ENCODE measurements at places on chromosomes 5 and 9. TPM values are rescaled to one million over a fixed set of nuclear protein-coding genes. Genes with fewer than 3 reads are reported as not detected.

ACTBL2 gene
- total RNA-seq, result not detected

PCDHB16 gene
- 0.09 TPM for total RNA-seq

WNT8A gene
- total RNA-seq, result not detected

GMCL2 gene
- total RNA-seq, result not detected

NPR2 gene
- total RNA-seq, result 4.6 TPM

ADAMTSL1 gene
- 0.08 TPM for total RNA-seq

C7 gene
- not detected for total RNA-seq

SLC35D2 gene
- total RNA-seq, result 16.0 TPM

OTULINL gene
- total RNA-seq, result 26.3 TPM

LCN15 gene
- total RNA-seq, result not detected
